Nucleus accumbens (tissue), 56 donors: ENCODE measurements at places on chromosomes 7 and 10.

DNA sequence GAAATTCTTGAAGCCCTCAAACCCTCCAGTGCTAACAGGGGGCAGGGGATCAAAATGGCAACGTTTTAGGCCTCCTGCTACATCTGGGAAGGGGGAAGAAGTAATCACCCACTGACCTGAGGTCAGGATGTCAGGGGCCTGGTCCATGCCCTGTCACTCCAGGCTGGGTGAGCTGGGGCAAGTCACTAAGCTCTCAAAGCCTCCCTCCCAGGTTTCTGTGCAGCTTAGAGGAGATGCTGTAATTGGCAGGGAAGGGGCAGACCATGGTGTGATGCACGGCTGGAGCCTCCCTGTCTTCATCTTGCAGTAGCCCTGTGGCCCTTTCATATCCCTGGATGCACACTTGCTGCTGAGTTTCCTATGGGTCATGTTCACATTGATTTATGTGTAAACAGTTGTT lies 27.2 kb downstream of the LEP start:
- no peak for DNase-seq

DNA sequence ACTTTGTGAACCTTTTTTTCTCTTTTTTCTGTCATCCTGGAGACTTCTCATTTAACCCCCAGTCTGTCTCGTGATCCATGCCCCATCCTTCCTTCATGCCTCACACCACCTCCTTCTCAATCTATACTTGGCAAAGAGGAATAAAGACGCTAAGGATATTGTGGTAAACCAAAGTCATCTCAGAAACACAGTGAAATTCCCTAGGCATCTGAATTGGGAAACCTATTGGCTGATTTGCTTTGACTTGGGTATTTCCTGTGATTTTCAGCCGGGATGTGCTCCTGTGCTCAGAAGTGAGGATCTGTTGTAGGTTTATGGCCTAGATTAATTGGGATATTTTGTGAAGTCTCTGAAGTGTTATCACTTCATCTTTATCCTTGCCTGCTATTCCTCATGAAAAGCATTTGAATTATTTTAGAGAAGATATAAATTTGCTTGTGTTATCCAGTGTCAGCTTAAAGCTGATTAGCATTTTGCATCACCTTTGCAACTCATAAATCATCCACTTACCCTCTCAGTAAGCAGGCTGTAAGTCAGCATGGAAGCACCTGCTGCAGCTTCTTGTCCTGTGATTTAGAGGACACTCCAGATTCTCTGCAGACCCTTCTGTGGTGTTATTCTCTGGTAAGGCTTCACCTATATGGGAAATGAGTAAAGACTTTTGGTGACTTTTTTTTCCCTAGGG lies 138.0 kb downstream of the AUTS2 start:
- DNase-seq, result no peak

DNA sequence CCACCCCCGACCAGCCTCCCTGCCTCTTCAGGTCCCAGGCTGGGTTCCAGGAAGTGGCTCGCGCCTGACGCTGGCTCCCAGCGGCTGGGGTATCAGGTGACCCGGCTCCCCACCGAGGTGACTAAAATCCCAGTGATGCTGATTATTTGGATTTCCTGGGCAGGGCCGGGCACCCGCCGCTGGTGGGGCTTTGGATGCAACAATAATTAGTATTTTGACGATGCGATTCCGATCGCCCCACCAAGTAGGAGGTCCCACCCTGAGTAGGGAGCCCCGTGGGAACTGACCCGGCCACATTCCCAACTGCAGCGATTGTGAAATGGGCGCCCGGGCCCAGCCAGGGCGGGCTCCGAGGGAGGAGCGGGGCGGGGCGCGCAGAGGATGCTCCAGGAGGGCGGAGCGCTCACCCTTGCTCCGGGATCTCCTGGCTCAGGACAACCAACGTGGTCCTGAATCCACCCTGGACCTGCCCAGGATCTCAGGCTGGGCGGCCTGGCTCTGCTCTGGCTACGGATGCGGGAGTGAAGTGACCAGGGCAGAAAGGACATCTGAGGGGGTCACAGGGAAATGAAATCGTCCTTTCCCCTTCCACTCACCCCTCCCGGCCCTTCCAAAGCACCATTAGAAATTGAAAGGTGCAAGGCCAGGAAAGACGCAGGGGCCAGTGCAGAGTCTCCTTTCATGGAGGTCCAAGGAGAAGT lies 32.6 kb downstream of the DUSP5 start:
- no peak for DNase-seq

DNA sequence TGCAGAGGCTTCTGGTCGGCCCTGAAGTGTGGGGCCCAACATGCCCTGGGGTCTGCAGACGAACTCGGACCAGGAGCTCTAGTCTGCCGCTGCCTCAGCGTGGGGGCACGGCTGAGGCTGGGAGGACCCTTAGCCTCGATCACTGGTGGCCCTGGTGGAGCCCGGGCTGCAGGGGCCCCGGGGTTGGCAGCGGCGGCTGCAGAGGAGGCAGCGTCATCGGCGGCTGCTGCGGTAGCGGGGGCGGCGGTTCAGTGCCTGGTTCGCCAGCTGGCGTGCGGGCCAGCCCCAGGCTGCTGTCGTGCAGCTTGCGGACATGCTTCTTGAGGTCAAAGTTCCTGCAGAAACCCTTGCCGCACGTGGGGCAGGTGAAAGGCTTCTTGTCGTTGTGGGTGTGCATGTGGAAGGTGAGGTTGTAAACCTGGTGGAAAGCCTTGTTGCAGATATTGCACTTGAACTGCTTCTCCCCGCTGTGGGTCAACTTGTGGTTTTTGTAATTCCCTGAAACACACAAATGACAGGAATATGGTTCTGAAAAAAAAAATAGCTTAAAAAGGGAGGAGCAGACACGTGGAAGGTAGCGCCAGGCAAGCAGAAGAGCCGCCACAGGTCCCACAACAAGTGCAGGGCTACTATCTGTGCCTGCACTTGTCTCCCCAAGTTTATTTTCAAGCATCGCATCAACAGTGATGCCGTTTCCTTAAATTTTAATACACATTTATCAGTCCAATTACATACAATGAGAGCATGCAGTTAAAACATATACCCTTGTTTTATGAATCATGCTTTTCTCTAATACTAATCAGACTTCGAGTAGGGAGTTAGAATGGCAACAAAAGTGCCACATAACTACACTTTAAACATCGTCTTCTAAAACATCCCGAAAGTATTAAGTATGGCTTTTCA lies 2.4 kb downstream of the FEZF1 start:
- no peak for DNase-seq

GRCh38 chr10:44242826-44243225 lies 142.1 kb downstream of the CXCL12 start:
- DNase-seq, result no peak

DNA sequence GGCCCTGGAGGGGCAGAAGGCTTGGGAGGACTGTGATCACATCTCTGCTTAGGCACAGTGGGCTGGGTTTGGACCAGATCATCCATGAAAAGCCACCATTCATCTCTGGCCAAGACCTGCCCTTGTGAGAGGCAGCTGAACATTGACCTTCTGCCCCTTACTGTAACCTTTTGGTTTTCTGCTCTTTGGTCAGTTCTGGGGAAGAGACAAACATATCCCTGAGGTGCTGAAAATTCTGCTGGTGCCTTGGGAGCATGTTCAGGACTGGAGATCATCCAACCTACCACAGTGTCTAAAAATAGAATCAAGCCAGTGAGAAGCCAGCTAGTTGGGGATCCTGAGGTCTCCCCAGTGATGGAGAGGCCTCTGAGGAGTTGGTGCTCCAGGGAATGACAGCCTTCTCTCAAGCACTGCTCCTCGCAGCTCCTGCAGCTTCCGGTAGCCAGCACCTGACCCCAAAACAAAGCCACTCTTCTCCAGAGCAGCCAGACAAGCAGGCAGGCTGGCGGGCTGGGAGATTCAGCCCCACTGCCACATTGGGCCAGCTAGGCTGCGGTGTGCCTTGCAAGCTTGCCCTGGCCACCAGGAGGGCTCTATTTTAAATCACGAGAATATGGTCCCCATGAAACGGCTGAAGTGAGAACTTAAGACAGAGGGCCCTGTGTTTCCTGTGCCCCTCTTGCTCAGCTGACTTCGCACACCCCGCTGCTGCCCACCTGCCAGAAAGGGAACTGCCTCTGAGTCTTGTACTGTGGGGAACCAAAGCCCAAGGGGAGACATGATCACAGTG lies 37.8 kb upstream of the UBE2H start:
- no peak for DNase-seq

- DNase-seq, result no peak
Measured at GRCh38 chr7:19587291-19587690, 121.5 kb downstream of the POLR1F start.

- no peak for DNase-seq
Measured at GRCh38 chr7:71140264-71140663, 8.3 kb downstream of the GALNT17 start.
